ENCODE measurements at places on chromosomes 13 and 19.

DNA sequence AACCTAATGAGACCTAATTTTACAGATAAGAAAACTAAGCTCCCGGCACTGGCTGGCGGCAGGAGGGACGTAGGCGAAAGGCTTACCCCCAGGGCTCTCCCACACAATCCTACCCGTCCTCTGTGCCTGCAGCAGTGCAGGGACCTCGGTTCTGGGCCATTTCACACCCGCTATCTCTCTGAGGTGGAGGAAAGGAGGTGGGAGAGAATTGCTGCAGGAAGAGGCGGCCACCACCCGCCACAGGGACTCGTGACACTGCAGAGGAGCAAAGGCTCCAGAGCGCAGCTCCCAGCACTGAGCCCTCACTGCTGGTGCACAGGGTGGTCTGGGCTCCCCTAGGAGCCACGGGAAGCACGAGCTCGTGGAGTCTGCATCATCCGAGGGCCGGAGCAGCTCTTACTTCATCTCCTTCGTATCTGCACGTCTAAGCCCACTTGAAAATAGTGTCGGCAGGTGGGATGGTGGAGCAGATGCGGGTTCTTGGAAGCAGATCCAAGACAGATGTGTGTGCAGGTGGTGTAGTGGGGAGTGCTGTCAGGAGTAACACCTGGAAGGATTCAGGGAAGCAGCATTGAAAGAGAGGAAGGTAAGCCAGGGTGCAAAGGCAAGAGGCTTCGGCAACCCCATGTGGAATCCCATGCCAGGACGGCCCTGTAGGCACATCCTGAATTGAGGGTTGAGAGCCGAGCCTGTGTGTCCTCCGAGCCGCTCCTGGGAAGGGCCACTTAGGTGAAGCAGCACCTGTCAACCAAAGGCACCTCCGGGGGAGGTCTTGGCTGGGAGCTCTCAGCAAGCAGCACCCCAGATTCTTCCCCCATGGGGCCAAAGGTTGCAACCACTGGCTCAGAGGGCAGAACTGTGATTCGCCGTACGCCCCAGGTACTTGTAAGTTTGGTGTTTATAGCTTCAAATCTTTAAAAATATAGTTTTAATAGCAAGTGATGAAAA is 115.8 kb upstream of the SPACA7 start:
- DNase-seq: no peak

DNA sequence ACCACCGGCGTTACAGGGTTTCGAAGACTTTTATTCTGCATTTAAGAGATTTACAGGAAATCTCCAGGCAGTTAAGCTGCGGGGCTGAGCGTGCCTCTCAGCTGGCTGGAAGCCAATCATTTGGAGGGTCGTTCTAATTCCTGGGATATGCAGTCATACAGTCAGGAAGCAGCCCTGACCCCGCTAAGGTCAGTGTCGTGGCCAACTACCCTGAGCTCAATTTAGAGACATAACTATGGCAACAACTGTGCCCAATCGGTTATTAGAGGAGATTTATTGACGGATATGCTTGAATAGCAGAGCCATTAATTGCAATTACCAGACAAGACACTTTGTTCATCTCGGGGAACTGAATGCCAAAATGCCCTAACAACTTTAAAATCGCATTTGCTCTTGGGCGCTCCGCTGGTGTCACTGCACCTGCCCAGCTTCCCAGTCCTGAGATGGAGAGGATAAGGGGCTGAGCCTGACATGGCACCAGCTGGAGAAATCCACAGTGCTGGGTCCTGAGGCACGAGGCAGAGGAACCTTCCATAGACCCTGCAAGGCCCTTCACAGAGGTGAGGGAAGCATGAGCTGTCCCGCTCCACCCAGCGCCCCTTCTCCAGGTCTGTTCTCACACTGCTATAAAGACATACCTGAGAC is 15.1 kb upstream of the ZNF507 start:
- DNase-seq: no peak

- DNase-seq: peak; percentile 17
Measured at GRCh38 chr13:29923554-29924481, 73.4 kb upstream of the UBL3 start.

- no peak for DNase-seq
Measured at GRCh38 chr13:76735641-76736040, 150.6 kb downstream of the KCTD12 start.

GRCh38 chr13:45951724-45952123 is 100.2 kb upstream of the SIAH3 start:
- DNase-seq: no peak

GRCh38 chr19:56810260-56810659 is 30.3 kb downstream of the PEG3 start:
- no peak for DNase-seq

DNA sequence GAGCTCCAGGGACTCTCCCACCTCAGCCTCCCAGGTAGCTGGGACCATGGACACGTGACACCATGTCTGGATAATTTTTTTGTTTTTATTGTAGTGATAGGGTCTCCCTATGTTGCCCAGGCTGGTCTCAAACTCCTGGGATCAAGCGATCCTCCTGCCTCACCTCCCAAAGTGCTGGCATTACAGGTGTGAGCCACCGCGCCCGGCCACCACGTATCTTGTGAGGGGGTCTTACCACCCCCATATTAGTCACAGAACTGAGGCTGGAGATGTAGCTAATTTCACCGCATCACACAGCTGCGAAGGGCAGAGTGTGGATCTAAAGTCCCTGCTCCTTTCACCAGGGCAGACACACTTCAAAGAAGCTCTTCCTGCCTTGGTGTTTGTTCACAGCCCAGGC is 211.8 kb upstream of the SOX1 start:
- DNase-seq: no peak

DNA sequence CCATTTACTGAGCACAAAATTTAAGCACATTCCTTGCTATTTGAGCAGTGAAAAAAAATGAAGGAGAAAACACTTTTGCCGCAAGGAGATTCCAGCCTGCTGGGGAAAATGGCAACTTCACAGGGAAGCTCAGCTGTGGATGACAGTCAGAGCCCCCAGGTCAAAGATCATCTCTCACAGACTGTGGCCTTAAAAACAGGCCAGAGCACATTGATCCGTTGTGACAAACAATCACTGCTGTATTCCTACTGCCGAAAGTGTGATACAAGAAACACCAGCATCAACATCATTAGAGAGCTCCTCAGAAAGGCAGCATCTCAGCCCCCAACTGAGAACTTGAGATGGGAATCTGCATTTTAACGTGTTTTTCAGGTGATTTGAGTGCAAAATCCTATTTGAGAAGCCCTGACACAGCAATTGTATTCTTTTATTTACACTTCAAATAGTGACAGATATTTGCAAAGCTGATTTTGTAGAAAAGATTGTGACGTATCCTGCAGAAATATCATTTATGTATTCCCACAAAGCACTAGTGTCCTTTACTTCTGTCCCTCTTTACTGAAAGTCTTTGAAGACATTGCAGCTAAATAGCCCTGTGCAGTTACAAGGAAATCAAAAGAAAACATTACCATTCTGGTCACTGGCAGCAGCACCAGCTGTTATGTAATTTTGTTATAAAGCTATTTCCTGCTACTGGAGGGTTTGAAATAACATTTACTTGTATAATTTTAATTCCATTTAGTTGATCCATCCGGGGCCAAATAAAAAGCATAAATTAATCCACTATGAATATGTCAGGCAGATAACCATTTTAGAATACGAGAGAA is 652.0 kb downstream of the LIG4 start:
- no peak for DNase-seq

GRCh38 chr13:48532506-48533499 is at the start of gene RCBTB2:
Gene RCBTB2, minus strand, starts transcription at chr13:48533080. Its CDS starts 11,141 bp downstream, at chr13:48521939.
- DNase-seq: peak; percentile 96

Measured in activated naive CD8-positive, alpha-beta T cell treated with anti-CD3 and anti-CD28 coated beads, Interleukin-2, amount 50 U/mL, for 16 hours (primary cell).